ENCODE measurements at places on chromosomes 4 and X.

- DNase-seq, result no peak
Observed at GRCh38 chrX:129478516-129478915, 44.8 kb downstream of the SMARCA1 start.

GRCh38 chrX:75086731-75087195 is 69.3 kb downstream of the ABCB7 start:
- DNase-seq, result no peak

DNA sequence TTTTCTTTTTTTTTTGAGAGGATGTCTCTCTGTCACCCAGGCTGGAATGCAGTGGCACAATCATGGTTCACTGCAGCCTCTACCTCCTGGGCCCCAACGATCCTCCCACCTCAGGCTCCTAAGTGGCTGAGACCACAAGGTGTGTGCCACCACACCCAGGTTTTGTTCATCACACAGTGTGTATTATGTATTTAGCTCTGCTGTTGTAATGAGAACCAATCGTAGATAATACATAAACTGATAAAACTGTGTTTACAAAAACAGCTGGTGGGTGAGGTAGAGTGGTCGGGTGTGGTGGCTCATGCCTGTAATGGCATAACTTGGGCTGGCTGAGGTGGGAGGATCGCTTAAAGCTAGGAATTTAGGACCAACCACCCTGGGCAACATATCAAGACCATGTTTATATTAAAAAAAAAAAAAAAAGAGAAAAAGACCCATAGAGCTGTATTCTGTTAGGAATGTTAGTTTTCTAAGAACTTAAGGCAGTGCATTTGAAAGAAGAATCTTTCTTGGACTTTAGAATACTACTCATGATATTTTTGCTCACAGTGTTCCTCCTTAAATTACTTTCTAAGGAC is 34.9 kb downstream of the POLR2B start:
- no peak for DNase-seq

DNA sequence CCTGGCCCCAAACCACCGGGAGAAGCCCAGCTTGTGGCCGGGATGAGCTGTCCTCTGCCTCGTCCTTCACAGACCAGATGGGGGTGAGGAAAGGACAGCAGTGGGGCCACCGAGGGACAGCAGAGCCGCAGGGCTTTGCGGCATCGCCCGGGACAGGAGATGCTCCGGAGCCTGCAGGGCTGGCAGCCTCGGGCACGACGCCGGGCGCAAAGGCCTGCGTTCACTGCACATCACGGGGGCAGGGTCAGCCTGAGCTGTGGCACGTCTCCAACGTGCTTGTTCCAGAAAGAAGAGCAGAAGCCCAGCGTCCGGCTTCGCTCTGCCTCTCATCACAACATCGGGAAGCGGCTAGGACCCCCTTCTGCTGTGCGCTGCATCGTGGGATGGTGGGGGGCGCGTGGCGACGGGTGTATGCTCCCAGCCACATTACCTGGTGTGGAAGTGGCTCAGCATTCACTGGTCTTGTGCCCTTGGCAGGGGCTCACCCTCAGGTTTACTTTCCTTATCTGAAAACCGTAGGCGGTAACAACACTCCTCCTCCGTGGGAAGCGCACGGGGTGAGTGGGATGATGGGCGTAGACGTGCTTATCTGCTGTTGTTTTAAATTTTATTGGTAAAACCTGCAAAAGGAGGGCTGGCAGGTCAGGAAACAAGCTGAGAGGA is 7.4 kb downstream of the TADA2B start:
- DNase-seq, result no peak

- DNase-seq, result no peak
Observed at GRCh38 chr4:133062851-133063250, 86.2 kb upstream of the PCDH10 start.

- DNase-seq, result peak; percentile 54
Observed at GRCh38 chr4:73487233-73487632, 5.7 kb downstream of the AFM start.
